Aorta (tissue), 5 donors: ENCODE measurements at places on chromosomes 5 and 9. TPM values are rescaled to one million over a fixed set of nuclear protein-coding genes. Genes with fewer than 3 reads are reported as not detected.
A peak's percentile ranks its signal among the peaks of the same experiment; 100 is the strongest.

DNA sequence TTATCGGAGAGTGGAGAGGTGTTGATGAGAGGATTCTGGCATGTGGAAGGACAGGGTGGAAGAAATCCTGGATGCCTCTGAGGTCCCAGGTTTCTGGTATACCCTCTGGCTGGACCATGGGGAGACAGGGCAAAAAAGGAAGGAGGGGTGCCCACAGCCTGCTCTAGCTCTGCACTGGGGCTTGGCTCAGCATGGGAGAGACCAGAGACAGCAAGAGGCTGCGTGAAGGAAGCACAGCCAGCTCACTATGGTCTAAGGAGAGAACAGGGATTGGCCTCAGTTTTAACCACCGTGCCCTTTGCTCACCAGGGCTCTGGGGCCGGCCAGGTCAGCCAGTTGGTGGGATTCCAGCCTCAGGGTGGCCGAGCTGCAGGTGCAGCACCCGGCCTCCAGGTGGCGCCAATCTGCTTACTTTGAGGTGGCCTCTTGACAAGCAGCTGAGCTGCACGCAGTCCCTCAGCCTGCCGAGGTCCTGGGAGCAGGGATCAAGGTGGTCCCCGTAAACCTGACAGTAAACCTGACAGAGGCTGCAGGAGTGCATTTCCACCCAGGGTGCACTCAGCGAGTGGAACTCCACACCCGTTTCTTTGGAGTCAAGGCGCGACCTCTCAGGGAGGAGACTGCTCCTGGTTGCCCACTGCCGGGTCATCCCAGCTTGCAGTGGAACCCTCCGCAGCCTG is 25.0 kb upstream of the SPTLC1 start:
- H3K4me3 ChIP-seq = no peak overlapping the region
- no peaks in the 10 kb centered on the region for H3K36me3 ChIP-seq
- DNase-seq = peak; percentile 93
- H3K4me1 ChIP-seq = no peaks in the 10 kb centered on the region
- H3K27ac ChIP-seq = no peak overlapping the region

GRCh38 chr5:74865256-74865803 is 857 bp downstream of the FAM169A start:
- H3K27ac ChIP-seq = no peak overlapping the region
- no peaks in the 10 kb centered on the region for H3K4me1 ChIP-seq
- no peak for DNase-seq
- peak overlapping the region; percentile 65 for H3K4me3 ChIP-seq
- no peaks in the 10 kb centered on the region for H3K27me3 ChIP-seq

GRCh38 chr9:113416149-113416721 is 5.7 kb downstream of the C9orf43 start:
- no peak overlapping the region for H3K4me3 ChIP-seq
- H3K36me3 ChIP-seq = no peaks in the 10 kb centered on the region
- no peak overlapping the region for H3K27ac ChIP-seq
- H3K4me1 ChIP-seq = no peaks in the 10 kb centered on the region
- no peak for DNase-seq

DNA sequence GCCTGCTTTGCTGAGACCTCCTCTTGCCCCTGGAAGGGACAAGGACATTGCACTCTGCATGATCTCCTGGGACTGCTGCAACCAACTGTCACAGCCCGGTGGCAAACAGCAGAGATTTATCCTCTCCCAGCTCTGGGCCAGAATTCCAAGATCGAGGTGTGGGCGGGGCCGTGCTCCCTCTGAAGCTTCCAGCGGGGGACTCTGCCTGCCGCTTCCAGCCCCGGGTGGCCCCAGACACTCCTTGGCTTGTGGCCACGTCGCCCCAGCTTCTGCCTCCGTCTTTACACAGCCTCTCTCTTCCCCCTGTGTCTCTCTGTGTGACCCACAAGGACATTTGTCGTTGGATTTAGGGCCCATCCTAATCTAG is 67.1 kb downstream of the COL5A1 start:
- H3K4me1 ChIP-seq = no peaks in the 10 kb centered on the region
- no peak overlapping the region for H3K27ac ChIP-seq
- DNase-seq = no peak
- H3K36me3 ChIP-seq = no peaks in the 10 kb centered on the region
- no peak overlapping the region for H3K4me3 ChIP-seq

DNA sequence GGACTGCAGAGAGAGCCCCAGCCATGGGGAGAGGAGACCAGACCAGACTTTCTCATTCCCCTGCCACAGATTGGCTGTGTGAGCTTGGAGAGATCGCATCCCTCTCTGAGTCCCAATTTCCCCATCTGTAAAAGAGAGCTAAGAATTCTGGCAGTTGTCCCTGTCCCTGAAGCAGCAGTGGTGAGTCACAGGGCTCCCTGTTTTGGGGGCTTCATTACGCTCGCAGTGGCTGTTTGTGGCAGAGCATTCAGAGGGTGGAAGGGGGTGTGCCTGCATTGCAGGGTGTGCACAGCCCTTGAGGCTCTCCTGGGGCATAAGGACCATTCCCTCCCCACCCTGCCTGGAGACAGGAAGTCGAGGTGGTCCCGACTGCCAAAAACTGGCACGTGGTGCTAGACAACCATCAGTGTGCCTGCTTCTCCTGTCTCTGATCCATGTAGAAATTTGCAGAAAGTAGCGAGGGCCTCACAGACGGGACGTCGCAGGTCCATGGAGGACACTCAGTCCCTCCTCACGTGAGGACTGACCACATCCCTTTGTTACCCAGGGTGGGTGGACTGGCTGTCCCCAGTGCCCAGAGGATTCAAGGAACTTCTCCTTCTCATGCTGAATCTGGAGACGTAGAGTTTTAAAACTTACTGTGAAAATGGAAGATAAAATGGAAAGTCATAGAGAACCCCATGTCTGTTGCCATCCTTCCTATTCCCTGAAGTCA is 35.3 kb downstream of the HRH2 start:
- no peaks in the 10 kb centered on the region for H3K4me1 ChIP-seq
- peak; percentile 71 for DNase-seq
- H3K27ac ChIP-seq = no peak overlapping the region
- H3K4me3 ChIP-seq = no peak overlapping the region

- no peaks in the 10 kb centered on the region for H3K27me3 ChIP-seq
- DNase-seq = no peak
- H3K4me3 ChIP-seq = no peak overlapping the region
- no peaks in the 10 kb centered on the region for H3K36me3 ChIP-seq
- peak overlapping the region; percentile 50 for H3K27ac ChIP-seq
- no peaks in the 10 kb centered on the region for H3K4me1 ChIP-seq
These were observed 170.1 kb downstream of the ICE1 start for GRCh38 chr5:5592541-5592940.

DNA sequence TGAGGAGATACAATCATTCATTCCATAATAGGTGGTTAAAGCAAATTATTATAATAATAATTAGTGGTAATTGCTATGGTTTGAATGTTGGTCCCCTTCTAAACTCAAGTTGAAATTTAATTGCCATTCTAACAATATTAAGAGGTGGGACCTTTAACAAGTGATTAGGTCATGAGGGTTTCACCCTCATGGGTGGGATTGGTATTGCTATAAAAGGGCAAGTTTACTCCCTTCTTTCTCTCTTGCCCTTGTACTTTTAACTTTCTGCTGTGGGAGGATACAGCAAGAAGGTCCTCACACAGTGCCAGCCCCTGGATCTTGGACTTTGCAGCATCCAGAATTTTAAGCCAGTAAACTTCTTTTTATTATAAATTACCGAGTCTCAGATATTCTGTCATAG is 101.9 kb upstream of the PARP8 start:
- H3K27ac ChIP-seq = no peak overlapping the region
- no peak for DNase-seq
- H3K4me3 ChIP-seq = no peak overlapping the region
- no peaks in the 10 kb centered on the region for H3K27me3 ChIP-seq
- H3K4me1 ChIP-seq = no peaks in the 10 kb centered on the region

DNA sequence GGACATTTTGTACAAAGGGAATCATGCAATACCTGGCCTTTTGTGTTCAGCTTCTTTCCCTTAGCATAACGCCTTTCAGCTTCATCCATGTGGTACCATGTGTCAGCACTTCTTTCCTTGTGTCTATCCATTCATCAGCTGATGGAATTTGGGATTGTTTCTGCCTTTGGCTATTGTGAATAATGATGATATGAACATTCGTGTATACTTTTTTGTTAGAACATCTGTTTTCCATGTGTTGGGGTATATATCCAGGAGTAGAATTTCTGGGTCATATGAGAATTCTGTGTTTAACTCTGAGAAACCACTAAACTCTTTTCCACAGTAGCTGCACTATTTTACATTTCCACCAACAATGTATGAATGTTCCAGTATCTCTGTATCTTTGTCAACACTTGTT is 14.8 kb upstream of the PRRC2B start:
- DNase-seq = no peak
- H3K4me3 ChIP-seq = no peak overlapping the region
- H3K27me3 ChIP-seq = no peaks in the 10 kb centered on the region
- no peaks in the 10 kb centered on the region for H3K36me3 ChIP-seq

GRCh38 chr5:58239045-58239444 is 220.8 kb downstream of the PLK2 start:
- no peaks in the 10 kb centered on the region for H3K27me3 ChIP-seq
- H3K36me3 ChIP-seq = no peaks in the 10 kb centered on the region
- H3K4me1 ChIP-seq = no peaks in the 10 kb centered on the region

DNA sequence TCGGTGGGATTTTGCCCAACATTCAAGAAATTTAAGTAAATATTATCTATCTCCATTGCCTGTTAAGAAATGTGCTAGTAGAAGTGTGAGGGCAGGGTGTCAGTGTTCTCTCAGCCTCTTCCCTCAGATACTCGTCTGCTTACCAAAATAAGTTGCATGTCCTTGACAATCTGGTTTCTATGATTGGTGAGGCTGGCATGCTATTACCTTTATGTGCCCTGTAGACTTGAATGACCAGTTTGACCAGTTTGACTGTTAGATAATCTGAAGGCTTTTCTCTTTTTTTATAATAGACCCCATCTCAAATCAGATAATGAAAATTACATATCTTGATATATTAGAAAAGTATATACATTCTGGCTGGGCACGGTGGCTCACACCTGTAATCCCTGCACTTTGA is 348 bp downstream of the CATSPER3 start:
- no peak overlapping the region for H3K4me3 ChIP-seq
- H3K4me1 ChIP-seq = no peaks in the 10 kb centered on the region
- DNase-seq = no peak
- H3K27ac ChIP-seq = no peak overlapping the region

GRCh38 chr5:179181988-179182387 is 121.8 kb downstream of the ZNF354C start:
- no peaks in the 10 kb centered on the region for H3K36me3 ChIP-seq
- DNase-seq = peak; percentile 75
- no peaks in the 10 kb centered on the region for H3K27me3 ChIP-seq
- no peak overlapping the region for H3K4me3 ChIP-seq

DNA sequence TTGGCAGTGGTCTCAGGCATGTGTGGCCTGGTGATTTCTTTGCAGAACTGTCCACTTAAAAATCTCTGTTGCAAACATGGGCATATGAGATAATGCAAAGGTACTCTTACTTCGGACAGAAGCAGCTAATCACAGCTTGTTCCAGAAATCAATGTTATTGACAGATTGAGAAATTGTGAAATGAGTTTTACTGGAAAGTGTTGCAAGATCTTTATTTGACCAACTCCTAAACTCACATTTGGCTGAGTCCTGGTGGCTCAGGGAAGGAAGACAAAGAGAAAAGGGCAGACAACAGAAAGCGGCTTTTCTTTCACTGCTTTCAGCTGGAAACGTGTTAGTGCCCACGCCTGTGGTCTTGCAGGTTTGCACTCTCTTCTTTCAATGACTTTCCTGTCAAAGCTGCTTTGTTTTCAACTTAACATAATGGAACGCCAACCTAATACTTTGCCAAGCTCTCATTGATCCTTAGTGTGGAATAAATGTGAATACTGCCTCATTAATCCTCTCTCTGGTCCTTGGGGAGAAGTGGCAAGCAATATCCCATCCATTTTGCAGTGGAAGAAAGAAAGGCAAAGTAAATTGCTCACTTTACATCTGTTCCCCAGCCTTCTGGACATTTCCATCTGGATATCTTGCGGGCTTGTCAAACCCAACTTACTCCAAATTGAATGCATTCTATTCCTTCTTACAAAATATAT is 586.4 kb downstream of the LRRC70 start:
- no peak overlapping the region for H3K27ac ChIP-seq
- H3K4me3 ChIP-seq = no peak overlapping the region
- no peaks in the 10 kb centered on the region for H3K27me3 ChIP-seq
- no peaks in the 10 kb centered on the region for H3K36me3 ChIP-seq

DNA sequence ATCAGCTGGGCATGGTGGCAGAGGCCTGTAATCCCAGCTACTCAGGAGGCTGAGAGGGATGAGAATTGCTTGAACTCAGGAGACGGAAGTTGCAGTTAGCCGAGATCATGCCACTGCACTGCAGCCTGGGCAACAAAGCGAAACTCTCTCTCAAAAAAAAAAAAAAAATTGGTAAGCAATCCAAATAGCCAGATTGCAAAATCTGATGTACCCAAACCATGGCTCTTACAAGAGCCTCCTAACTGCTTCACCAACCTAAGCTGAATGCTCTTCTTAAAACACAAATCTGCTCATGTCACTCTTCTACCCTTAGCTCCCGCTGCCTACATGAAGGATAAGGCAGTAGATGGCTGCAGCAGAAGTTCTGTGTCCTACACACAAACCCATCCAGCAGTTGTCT is 105.9 kb downstream of the MPDZ start:
- H3K4me3 ChIP-seq = no peak overlapping the region
- H3K27me3 ChIP-seq = no peaks in the 10 kb centered on the region
- H3K36me3 ChIP-seq = no peaks in the 10 kb centered on the region

DNA sequence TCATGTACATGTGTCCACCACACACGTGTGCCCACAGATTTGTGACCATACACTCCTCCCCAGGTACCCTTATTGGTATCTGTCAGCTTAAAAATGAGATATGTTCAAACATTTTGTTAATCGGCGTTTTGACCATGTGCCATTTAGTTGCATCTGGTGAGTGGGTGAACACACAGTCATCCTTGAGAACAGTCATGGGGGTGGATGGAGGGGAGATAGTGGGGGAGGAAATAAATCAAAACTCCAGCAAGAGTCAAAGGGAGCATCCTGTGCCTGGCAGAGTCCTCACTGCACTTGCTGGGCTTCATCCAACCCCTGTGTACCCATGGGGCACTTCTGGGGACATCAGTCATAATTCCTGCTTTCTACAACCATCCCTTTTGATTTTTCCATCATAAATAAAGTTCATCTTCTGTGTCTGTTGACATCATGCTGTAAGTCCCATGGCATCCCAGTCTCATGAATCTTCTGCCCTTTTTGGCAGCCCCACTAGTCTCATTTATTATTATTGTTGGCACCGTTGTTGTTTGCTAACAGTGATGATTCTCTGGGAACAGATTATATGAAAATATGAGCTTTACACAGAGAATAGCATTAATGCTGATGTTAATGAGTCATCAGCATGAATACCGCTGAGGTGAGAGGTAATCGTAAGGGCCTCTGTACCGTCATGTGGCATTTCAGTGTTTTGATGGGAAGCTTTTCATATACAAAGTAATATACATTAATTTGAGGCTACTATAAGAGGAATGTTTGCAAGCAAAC is 24.4 kb upstream of the CLK4 start:
- H3K4me1 ChIP-seq = no peaks in the 10 kb centered on the region
- no peaks in the 10 kb centered on the region for H3K36me3 ChIP-seq
- H3K27ac ChIP-seq = no peak overlapping the region
- H3K27me3 ChIP-seq = no peaks in the 10 kb centered on the region

- no peaks in the 10 kb centered on the region for H3K36me3 ChIP-seq
- DNase-seq = no peak
- no peaks in the 10 kb centered on the region for H3K4me1 ChIP-seq
- H3K27me3 ChIP-seq = no peaks in the 10 kb centered on the region
- H3K4me3 ChIP-seq = no peak overlapping the region
These were observed 210.6 kb downstream of the CDH18 start for GRCh38 chr5:19777363-19777762.

The CARTPT gene
- total RNA-seq = not detected

The TEX48 gene
- not detected for total RNA-seq

The TRIP13 gene
- 1.3 TPM for total RNA-seq

The GKAP1 gene
- 8.0 TPM for total RNA-seq

The OR13J1 gene
- total RNA-seq = not detected

The ZBED3 gene
- 11.7 TPM for total RNA-seq

The ZBTB43 gene
- total RNA-seq = 18.4 TPM
